ENCODE measurements at places on chromosomes 11 and 22.

DNA sequence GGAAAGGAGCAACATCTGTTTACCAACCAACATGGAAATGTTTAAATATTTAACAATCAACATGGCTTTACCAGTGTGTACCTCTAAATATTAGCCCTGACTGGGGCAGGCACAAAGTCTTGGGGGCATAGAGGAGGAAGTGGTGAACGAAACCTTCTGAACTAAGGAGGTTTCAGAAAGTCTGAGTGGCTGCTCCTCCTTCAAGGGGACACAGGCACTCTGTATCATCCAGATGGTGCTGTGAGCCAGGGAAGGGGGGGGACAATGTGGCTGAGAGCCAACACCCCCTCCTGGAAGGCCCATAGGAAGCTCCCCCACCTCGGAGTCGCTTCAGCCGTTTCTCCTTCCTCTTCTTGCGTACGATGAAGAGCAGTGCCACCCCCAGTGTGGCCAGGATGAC, 107.7 kb downstream of the CEP164 start:
- no peak for DNase-seq

DNA sequence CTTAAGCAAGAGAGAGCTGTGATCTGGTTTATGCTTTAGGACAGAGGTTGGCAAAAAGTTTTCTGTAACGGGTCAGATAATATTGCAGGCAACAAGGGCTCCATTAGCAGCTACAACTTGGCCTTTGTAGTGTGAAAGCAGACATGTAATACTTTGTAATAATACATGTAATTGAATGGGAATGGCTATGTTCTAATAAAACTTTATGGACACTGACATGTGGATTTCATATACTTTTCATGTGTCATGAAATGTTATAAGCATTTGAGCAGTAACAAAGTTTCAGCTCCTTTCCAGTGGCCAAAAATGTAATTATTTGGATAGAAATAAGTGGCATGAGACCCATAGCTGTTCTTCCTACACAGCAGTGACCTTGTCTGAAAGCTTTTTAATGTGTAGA, 3.1 kb downstream of the DYNC2H1 start:
- no peak for DNase-seq

DNA sequence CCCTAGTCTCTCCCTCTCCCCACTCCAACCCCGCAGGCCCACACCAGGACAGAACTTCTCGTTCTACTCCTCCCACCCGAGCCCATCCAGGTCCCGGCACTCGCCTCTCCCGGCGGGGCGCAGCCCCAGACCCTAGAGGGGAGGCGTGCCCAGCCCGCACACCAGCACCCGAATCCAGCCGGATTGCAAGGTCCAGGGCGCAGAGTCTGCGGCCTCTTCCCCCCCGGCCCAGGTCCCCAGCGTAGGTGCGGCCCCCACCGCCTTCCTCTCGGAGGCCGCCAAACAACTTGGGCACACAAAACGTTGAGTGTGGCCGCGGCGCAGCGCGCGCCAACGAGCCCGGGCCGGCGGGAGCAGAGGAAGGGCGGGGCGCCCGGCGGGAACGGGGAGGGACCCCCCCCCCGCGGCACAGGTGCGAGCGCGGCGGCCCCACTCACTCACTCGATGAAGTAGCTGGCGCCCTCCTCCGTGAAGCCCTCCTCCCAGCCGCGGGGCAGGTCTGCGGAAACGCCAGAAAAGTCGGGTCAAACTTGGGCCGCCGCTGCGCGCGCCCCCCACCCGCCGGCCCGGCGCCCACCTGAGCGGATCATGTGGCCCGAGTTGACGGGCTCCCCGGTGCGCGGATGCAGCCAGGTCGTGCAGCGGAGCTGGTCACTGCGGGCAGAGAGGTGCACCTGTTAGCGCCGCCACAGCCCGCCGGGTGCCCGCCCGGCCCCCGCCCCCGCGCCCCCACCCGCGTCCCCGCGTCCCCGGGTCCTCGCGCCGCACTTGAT, 480 bp downstream of the PLEKHA7 start:
- DNase-seq = no peak

- DNase-seq = no peak
Observed at GRCh38 chr11:19345848-19346681, 105.3 kb upstream of the E2F8 start.

DNA sequence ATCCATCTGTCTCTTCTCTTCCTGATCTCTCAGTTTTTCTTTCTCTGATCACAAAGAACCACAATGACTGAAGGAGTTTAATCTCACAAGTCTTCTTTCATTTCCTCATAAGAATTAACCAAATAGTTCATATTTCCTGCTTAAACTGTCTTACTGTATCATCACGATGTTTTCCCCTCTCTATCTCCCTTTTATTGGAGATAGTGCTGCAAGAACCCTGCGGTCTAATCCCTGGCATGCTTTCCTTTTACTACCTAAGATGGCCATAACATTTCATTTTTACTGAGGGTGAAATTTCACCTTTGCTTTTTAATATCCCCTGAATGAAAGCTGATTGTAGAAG, 28.9 kb downstream of the CARD18 start:
- no peak for DNase-seq

DNA sequence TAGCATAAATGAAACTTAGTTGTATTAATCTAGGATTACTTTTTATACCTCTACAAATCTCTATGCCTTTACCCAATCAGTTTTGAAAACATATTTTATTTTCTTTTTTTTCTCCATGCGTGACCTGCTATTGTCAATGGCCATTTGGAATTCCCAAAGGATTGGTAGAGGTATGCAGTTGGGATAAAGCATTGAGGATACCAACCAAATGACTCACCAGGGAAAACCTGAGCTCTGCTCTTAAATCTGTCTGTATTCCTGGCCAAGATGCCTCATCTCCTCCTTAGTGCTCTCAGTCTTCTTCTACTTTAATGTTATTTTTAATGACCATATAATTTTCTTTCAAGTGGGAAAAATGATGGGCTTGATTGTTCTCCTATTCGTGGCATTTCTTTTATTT, 61.9 kb downstream of the EHF start:
- DNase-seq = no peak

DNA sequence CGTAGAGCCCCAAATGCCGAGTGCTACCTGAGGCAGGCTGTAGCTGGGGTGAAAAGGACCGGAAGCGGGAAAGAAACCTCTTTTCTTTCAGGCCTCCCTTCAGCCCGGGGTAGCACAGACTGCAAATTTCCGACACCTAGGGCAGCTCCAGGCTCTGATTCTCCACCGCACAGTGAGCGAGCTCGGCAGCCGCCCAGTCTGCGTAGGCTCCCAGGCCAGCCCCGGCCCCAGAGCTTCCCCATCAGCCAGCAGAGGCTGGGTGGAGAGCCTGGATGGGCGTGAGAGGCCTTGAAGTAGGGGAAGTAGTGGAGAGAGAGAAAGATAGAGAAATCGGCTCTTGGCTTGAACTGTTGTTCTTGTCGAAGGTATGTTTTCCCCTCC, 9.3 kb upstream of the PAX6 start:
- no peak for DNase-seq

- DNase-seq = no peak
Observed at GRCh38 chr11:12854297-12854661, 154.8 kb upstream of the RASSF10 start.

GRCh38 chr22:32994898-32995297, 63.3 kb downstream of the SYN3 start:
- no peak for DNase-seq

- no peak for DNase-seq
Observed at GRCh38 chr22:49062802-49063544, 764.7 kb downstream of the BRD1 start.

- no peak for DNase-seq
Observed at GRCh38 chr22:21681566-21682370, 16.0 kb downstream of the PPIL2 start.

DNA sequence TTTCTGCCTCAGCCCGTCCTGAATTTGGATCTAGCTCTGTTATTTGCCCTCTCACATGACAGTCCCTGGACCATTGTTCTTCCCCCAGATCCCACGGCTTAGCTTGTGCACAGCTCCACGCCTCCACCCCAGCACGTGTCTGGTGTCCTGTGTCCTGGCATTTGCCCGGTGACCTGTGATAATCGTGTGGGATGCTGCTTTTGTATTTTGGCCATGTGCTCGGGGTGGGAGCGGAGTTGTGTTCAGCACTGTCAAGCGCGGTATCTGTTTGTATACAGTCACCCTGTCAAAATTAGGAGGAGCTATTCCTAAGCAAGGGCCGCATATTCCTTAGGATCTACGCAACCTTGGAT, 11.9 kb downstream of the ADAMTS8 start:
- DNase-seq = no peak

DNA sequence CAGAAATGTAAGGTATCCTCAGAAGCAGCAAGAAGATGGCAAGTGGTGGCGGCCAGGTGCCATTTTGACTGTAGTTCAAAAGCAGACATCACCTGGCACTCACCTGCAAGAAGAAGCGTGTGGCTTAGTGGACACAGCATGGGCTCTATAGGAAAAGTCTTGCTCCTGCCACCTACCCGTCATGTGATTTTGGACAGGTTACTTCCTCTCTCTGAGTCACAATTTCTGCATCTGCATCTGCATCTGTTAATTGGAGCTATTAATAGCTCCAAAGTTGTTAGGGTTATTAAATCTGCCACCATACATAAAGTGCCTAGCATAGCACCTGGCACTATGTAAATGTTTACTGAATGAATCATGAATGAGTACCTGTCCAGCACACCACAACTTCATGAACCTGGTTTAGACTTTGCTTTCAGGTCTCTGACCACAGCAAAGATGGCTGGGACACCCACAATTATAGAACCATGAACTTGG, 16.8 kb downstream of the RAB30 start:
- no peak for DNase-seq

DNA sequence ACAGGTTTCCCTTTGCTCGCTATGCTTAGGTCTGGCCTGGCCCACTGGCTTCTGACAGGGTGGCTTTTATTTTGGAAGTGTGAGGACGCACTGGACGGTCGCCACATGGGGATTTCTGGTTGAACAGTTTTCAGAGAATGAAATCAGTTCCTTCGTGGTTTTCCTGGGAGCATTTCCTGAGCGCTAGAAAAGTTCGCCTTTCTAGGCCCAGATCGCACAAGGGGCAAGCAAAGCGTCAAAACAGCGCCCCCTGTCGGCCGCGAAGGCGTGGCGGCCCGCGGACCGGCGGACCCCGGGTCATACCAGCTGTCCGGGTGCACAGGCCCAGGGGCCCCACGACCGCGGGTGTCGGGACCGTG, 12.7 kb upstream of the CYP2R1 start:
- DNase-seq = no peak

DNA sequence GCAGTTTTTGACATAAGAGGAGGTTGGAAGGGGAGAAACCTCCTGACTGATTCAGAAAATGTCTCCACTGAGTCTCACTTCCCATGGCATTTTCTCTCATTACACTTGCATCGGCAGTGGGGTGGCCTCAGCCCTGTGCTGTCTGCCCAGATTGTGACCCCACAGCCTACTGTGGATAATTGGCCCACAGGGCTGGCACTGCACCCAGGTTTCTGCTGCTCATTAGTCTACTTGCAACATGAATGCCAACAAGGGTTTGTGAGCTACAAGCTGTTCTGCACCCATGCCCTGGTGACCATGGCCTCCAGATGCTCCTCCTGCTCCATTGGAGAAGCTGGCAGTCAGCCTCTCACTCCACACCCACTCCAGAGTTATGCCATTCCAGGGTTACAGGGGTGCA, 296.0 kb downstream of the CTTN start:
- DNase-seq = no peak
